ENCODE measurements at places on chromosomes 11 and 22. TPM values are rescaled to one million over a fixed set of nuclear protein-coding genes. Genes with fewer than 3 reads are reported as not detected.

GRCh38 chr11:100550912-100551632, 136.0 kb upstream of the ARHGAP42 start:
- no peak for DNase-seq

- DNase-seq, result no peak
Measured at GRCh38 chr11:36092314-36093030, 148.6 kb downstream of the LDLRAD3 start.

The KRTAP5-9 gene
- total RNA-seq, result not detected

The TSPAN32 gene
- total RNA-seq, result 14.4 TPM

The ACTN3 gene
- not detected for total RNA-seq

The SYCE3 gene
- not detected for total RNA-seq

GRCh38 chr22:32926600-32926999, 125.1 kb downstream of the TIMP3 start:
- no peak for DNase-seq

The TENM4 gene
- 1.5 TPM for total RNA-seq

DNA sequence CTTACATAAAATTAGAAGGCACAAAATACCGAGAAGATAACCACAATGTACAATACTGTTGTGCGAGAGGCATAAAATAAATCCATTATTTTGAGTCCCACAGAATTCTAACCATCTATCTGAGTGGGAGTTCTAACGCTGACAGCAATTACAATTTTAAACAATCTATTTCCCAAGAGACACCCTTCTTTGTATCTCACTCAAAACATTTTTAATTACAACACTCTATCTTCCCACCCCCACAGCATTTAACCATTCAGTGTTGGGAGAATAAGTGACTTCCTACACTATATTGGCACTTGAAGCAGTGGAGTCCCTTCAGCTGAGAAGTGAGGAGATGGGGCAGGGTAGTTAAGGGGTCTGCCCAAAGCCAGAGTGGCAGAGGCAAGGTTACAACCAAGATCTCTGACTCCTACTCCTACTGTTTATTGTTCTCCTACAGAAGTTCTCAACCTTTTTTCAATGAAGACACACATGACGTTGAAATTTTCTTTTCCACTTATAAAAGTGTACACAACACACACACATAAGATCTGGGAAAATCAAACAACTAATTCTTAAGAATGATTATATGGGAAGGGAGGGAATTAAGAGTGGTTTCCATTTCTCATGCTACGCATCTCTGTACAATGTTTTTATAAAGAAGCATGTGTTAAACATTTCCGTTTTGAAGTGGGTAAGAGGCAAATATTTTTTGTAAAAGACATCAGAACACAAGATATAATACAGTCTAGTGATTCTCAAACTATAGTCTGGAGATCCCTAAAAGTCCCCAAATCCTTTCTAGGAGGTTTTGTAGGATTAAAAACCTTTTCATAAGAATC, 10.9 kb downstream of the SLC25A17 start:
- DNase-seq, result no peak
